Renal cortical epithelial cell (primary cell): ENCODE measurements at places on chromosomes 1 and 21. TPM values are rescaled to one million over a fixed set of nuclear protein-coding genes. Genes with fewer than 3 reads are reported as not detected.

The LRRC8D gene
- 28.7 and 43.8 TPM in 2 replicates for total RNA-seq

The MACF1 gene
- total RNA-seq, result 305 and 881 TPM in 2 replicates

The GABPA gene
- total RNA-seq, result 22.4 and 27.0 TPM in 2 replicates

The A3GALT2 gene
- not detected in 2 replicates for total RNA-seq

The DENND2D gene
- total RNA-seq, result 33.4 and 35.3 TPM in 2 replicates

The OR2AK2 gene
- total RNA-seq, result not detected in 2 replicates

The PLA2G4A gene
- total RNA-seq, result 0.94 and 1.7 TPM in 2 replicates

The CFAP107 gene
- total RNA-seq, result not detected in 2 replicates

The TMEM79 gene
- 0.52 and 1.6 TPM in 2 replicates for total RNA-seq

The TTLL10 gene
- 0.15 TPM in 1 of 2 replicates, not detected in the other for total RNA-seq

The SPRR4 gene
- not detected in 2 replicates for total RNA-seq

The KCNE2 gene
- not detected in 2 replicates for total RNA-seq

The OLFM3 gene
- total RNA-seq, result not detected in 2 replicates

The BATF3 gene
- total RNA-seq, result 0.55 and 3.6 TPM in 2 replicates

The NGF gene
- 4.9 TPM in 1 of 2 replicates, not detected in the other for total RNA-seq

The PFKFB2 gene
- total RNA-seq, result 10.7 and 15.8 TPM in 2 replicates

The PLEKHN1 gene
- 2.4 and 2.6 TPM in 2 replicates for total RNA-seq

The PGBD5 gene
- total RNA-seq, result 19.7 and 54.5 TPM in 2 replicates

The MMEL1 gene
- 0.65 TPM in 1 of 2 replicates, not detected in the other for total RNA-seq

The SLC9C2 gene
- 0.60 TPM in 1 of 2 replicates, not detected in the other for total RNA-seq

The TMPRSS3 gene
- total RNA-seq, result 0.17 and 0.75 TPM in 2 replicates

The EPS15 gene
- 52.3 and 67.6 TPM in 2 replicates for total RNA-seq

The RGL1 gene
- total RNA-seq, result 3.1 and 5.9 TPM in 2 replicates

The SPRR1A gene
- total RNA-seq, result not detected in 2 replicates
